Globus pallidus (tissue), 1 donor: ENCODE measurements at places on chromosomes 2 and 18.

DNA sequence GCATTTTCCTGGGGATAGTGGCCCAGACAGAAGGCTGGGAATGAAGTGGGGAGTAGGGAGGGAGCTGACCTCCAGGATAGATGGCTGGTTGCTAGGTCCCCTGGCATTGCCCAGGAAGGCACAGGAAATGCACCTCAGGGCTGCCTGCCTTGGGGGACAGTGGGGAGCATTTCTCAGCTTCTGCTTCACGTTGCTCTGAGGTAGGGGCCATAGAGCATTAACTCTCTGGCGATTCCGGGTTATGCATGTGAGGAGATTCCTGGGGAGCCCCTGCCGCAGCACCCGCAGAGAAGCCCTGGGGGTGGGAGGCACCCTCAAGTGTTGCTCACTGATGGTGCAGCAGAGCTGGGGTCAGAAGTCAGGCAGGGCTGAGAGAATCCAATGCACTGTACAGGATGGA, 256.5 kb downstream of the CYP26B1 start:
- no peak for DNase-seq

- no peak for DNase-seq
Measured at GRCh38 chr18:23227726-23228070, 92.4 kb downstream of the CABLES1 start.

DNA sequence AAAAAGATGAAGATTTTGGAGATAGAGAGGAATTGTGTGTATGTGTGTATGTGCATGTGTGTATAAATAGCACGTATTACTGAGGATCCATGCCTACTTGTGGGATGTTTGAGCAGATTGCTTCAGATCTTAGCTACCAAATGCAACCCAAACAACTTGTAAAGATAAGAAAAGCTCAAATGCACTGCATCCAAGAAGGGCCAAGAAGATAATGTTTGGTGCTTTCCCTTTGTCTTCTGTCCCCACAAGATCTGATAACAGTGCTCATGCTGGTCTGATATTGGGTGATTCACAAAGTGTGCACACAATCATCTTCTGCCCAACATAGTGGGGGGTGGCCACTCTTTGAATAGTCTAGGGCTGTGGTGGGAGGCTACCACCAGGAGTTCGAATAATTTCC, 284.8 kb upstream of the CYRIA start:
- DNase-seq: no peak

GRCh38 chr2:212766921-212767320, 228.3 kb upstream of the ERBB4 start:
- DNase-seq: no peak

GRCh38 chr2:2527148-2527547, 196.1 kb upstream of the MYT1L start:
- DNase-seq: no peak

DNA sequence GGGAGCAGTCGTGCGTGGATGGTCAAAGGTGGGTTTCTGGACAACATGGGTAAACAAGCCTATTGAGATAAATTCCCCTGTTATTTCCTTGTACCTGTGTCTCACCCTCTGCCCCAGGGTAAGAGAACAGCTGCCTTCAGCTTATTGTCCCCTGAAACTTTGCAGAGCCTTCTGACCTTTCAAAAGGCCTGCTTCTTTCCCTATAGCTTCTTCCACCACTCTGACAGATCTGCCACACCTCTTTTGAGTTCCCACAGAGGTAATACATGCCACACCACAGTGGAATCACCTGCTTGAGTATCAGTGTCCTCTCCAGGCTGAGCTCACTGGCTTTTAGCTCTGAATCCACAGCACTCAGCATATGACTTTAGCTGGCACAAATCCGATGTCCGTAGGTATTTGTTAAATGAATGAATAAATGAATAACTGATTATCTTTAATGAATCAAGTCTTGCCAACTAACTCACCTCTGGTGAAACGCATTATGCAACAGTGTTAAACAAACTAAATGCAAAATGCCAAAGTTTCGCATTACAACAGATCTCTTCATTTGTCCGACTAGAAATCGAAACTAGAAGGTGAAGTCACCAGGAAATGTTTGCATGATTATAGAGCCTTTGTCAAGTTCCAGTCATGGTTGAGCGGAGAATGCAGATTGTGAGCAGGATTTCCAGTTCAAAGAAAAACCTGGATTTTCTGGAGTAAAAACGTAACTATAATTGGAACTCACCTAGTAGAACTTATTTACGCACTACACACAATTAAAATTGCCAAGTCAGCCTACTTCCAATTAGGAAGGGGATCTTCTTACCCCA, 16.4 kb downstream of the DYNAP start:
- no peak for DNase-seq

DNA sequence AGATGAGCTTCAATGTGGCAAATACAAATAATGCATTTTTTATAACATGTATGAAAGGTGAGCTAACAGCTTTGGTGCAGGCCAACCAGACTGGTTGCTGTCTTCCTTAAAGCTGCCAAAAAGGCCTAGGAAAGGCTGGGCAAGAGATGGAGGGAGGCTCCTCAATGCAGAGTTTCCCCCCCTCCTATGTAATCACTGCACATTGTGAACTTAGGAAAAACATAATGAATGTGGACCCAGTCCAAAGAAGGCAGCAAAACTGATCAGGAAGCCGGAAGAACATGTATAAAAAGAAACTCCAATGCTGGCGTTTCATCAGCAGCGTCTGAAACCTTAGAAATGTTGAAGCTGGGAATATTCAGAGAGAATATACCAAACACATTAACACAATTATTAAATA, 84.2 kb upstream of the LYPD6 start:
- no peak for DNase-seq

DNA sequence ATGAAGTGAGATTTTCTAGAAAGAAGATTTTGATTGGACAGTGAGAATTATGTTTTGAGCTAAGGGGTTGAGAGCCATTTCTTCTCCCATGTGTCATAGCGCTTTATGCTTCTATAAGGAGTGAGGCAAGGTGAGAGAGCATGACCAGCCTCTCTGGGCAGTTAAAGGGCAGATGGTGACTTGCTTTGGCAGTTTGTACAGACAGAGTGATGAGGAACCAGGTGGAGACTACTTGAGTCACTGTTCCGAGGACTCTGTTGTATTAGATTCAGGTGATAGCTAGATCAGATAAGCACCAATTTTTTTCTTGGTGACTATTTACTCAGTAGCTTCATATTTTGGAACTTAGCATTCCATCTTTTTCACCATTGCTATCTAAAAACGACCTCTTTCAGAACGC, 4.5 kb downstream of the CRIM1 start:
- DNase-seq: no peak

DNA sequence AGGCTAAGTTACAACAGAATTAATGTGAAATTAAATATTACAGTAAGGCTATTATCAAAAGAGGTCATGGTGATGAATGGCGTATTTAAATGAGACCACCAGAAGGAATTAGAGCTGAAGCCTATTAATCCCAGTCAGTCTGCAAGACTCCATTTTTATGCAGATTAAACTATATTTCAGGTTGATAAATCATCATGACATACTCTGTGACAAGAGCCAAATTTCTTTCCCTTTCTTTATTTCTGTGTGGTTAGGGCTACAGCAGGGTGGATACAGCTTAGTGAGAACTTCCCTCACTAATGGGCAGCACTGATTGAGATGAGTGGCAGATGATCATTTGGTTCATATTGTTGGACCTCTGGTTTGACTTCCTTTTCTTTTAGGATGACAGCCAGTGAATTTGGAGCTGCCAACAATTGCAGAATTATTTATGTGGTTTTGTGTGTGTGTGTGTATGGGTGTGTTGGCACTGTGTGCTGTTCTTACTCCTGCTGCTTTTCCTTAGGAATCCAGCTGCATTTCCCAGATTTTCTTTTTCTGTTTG, 481.3 kb downstream of the PIK3C3 start:
- DNase-seq: no peak

DNA sequence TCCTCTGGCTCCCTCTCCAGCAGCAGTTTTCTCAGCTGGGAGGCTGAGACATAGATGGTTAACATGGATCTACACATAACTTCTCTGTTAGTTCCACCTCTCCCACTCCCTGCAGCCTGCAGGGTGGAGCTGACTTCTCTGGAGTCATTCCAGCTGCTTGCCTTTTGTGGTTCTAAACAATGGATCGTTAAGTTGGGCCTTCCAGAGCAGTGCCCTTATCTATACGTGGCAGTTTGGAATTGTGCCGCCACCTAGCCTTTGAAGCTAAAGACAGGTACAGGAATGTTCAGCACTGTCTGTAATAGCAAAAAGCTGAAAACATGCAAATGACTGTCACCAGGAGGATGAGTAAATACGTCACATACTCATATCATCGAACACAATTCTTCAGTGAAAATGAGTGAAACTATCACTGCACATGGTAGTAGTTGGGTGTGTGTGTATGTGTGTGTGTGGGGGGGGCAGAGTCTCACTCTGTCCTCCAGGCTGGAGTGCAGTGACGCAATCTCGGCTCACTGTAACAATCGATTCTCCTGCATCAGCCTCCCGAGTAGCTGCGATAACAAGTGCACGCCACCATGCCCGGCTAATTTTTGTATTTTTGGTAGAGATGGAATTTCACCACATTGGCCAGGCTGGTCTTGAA, 50.3 kb downstream of the SH2D6 start:
- DNase-seq: no peak

DNA sequence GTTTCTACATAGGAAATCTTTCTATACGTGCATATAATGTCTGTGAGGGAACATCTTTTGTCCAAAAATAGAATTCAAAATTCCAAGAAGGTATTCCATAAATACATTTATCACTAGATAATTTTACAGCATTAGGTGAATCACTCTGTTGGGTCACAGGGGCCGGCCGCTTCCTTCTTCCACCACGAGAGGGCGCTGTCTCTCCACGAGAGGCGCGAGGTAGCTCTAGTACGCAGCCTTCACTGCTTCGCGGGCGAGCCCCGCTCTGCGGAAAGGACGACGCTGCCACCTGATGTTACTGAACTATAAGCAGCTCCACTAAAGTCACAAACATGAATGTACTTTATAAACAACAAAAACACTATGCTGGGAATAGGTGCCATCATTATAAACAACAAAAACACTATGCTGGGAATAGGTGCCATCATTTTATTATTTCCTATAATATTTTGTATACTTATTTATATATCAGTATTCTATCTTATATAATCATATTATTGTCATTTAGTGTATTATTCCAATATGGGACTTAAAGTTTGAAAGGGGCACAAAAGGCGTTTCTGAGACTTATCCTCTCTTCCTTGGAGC, 69.4 kb upstream of the REV1 start:
- DNase-seq: peak; percentile 63

DNA sequence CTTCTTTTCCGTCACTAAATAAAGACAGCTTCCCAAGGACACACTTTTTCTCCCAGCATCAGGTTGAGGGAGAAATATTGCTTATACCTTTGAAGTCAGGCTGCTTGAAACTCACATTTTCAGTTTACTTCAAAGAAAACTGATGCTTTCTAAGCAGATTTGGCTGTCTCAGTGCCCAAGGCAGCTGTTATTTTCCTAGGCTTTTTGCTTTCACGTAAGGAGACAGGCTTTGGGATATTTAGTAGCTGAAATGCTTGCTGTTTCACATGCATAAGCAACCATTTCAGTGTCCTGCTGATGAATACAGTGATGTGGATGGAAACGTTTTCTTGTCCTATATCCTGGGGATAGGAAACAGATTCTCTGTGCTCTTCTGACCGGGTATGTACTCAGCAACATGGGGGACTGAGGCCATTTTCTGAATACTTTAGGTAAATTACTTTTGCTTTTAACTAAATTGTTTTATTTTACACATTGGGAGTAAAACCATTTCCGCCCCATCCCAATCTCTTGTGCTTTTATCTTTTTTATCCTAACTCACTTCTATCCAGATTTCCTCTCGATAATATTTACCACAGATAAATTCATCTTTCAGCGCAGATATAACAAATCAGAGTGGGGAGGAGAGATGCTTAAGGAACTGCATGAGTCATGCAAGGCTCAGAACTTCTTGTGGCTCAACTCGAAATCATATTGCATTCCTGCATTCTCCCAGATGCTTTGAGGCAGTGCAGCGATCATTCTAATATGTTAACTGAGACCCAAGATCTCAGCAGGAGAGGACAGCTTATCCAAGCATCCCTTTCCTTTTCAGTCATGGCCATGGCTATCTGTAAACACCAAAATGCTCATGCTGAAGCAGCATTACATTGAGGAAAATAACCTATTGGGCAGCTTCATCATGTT, 22.2 kb downstream of the GALR1 start:
- DNase-seq: no peak

- DNase-seq: no peak
Measured at GRCh38 chr2:190864375-190864774, 16.2 kb upstream of the GLS start.

DNA sequence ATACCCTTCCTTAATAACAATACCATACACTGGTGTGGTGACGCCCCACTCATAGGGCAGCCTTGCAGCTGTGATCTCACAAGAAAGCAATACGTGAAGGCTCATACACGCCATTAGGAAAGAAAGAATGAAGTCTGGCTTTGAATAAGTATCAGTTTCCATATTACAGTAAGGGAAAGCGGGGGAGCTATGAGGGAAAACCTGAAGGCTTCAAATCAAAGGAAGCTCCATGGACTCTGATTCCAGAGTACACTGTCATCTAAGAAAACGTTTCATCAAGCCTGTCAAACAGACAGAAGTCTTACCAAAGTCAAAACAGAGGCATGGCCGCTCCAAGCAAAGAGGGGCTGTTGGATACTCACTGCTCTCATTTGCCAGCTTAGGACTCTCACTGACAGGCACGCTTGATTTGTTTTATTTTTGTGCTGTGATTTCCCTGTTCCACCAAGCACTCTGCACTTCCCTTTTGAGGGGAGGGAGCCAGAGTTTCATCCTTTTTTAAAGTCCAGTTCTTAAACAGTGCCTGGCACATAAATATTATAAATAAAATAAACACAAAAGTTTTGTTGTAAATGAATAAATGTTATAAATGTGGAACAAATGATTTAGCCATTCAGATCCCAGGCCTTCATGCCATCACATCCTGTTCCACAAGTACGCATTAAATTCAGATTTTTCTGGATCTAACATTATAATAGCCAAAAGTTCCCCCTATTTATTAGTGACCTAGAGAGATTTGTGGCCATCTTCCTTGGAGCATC, 221.2 kb downstream of the PIEZO2 start:
- no peak for DNase-seq

DNA sequence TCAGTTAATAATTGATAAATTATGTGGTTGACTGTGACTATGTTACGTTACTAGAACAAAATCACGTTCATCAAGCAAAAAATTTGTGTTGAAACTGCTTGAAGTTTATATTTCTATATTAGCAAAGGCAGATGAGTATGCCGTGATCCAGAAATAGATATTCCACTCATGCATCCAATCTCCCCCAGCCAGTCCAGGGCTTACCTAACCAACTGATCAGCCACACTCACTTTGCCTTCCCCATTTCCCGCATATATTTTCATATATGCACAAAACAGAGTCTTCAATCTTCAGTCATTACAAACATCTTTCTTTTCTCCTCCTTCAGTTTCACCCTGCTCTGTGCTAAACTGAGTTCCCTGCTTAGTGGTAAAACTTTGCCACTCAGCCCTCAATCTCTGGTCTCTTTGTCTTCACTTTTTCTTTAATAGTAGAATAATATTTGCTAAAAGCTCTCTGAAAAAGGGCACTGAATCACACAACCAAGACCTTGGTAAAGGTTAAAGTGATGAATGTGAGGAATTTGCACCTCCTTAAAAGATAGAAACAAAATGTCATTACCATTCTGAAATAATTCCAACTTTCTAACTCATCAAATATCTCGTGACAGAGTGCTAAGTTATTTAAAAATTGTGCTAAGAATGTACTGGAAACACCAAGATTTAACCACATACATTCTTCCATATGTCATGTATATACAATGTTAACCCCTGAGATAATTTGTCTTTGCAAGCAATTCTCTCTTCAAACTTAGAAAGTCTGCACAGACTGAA, 893.2 kb upstream of the CRIM1 start:
- DNase-seq: no peak

- DNase-seq: peak; percentile 60
Measured at GRCh38 chr2:196927376-196928225, 1.1 kb upstream of the PGAP1 start.

- DNase-seq: no peak
Measured at GRCh38 chr2:11539317-11540147, 5.7 kb downstream of the GREB1 start.
